ENCODE measurements at places on chromosomes 7 and 10.

DNA sequence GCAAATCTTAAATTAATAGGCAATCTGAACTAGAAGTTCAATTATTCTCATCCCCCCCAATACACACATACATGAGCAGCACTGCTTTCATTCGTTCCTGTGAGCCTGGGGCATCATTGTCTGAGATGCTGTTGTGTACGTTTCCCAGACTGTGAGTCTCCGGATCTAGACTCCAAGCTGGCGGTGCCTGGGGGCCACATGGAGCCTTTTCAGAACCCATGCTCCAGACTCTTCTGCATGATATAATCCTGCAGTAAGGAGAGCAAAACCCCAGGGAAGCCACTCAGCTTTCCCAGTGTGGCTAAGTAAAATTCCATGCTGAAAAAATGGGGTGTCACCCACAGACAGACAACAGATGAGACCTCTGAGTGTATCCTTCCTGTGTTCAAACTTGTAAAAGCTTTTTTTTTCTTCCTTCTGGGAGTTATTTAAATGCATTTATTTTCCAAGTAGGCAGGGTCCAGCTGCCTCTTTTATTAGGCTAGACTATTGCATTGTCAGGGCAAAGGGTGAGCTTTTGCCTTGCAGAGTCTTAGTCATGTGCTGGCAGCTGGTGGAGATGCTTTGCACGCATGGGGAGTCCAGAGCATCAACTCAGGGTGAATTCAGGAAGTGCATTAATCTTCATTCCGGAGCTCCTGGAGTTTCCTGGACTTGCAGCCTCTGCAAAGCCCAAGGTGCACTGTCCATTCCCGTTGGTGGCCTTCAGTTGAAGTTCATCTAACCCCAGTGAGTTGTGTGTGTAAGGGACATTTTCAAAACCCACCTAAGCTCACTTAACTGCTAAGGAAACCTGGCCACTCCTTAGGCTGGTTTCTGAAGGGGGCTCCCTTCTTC is 185.7 kb upstream of the ADO start:
- peak; percentile 88 for DNase-seq

- DNase-seq, result no peak
Measured at GRCh38 chr10:128242641-128243040, 116.4 kb upstream of the MKI67 start.

DNA sequence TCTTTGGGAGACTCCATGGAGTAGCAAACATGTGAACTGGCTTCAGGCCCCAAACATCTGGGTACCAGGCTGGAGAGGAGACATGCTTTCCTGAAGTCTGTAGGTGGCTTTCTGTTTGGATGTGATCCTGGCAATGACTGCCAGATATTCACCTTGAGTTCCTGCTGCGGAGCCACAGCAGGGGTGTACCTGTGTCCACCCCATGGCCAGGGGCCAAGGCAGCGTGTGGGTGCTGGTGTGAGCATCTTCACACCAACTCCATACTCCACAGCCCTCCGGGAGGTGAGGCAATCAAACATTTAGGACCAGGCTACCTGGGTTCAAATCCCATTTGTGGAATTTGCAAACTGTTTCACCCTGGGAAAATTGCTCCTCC is 113.0 kb downstream of the ADCY1 start:
- DNase-seq, result no peak

DNA sequence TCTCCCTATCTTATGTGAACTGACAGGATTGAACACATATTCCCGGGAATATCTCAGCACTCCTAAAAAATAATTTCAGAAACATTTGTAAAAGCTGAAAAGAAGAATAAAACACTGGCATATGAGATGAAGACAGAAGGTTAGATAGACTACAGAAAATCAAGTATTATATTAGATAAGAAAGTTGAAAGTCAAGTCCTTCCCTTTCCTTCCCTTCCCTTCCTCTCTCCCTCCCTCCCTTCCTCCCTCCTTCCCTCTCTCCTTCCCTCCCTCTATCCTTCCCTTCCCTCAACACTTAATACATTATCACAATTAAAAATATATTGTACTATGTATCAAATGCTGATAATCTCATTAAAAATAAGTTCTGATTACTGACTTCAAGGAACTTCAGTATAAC is 122.5 kb downstream of the CTNNA3 start:
- DNase-seq, result no peak

DNA sequence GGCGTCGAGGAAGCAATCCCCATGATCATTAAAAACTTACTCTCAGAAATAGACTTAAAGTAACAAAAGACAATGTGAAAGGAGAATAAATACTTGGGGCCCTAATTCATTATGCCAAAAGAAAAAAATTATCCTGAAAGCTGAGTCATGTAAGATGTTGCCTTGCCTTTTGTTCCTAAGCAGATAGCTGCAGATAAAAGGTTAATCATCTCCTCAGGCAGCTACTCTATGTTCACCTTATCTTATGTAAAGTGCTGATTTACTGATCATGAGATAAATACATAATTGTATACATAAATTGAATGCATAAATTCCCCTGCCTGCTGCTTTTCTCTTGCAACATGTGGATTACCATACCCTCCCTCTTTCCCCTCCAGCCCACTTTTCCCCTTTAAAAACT is 28.1 kb upstream of the CREB3L2 start:
- no peak for DNase-seq

DNA sequence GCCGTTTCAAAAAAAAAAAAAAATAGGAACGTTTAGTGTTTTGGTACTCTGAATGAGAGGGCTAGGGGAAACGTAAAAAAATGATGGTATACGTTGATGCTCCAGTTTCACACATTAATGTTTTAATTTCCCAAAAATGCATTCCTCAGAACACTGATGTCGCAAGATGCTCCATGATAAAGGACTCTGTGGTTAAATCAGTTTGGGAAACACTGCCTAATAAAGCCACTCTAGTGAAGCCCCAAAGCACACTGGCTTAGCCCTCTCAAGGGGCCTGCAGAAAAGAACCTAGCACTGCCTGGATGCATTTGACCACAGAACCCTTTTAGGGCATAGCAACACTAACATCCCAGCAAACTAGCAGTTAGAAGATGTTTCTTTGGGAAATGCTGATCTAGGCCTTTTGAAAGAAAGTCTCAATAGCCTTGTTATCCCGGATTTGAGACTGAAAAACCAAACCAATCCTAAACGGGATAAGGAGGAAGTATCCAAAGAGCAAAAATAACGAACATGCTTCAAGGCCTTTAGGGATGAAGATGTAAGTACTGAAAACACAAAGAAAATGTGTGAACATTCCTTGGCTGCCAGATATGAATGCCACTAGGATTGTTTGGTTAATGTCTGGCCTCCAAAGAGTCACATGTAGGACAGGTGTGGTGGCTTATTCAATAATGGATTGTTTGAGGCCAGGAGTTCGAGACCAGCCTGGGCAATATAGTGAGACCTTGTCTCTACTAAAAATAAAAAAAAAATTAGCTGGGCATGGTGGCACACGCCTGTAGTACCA is 11.0 kb downstream of the DLG5 start:
- DNase-seq, result peak; percentile 54

DNA sequence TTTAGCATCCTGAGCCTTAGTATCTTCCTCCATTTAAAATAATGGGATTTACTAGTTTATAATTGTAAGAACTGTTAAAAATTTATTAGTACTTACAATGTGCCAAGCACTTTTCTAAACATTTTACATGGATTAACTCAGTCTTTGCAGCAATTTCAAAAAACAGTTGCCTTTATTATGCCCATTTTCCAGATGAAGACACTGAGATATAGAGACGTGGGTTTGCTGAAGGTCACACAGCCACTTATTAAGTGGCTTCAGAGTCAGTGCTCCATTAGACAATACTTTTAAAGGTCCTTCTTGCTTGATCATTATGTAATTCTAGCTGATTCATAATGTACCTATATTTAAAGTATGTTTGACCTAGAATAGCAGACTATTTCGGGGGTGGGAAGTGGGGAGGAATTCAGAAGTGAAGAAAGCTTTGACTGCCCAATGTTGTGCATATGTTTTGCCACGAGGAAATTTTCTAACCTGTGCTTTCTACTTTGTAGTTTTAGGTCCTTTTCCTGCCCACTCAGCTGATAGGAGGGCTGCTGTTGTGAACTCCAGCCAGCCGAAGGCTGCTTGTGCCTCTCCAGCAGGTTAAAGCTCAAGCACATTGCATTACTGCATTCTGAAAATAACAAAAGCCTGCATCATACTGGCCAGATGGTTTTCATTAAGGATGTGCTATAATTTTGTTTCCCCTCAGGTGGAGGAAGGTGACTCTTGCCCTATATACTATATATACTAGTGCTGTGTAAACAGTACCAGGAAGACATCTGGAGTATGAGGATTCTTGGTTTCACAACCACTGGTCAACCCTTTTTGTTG is 4.3 kb downstream of the PLEKHA8 start:
- DNase-seq, result peak; percentile 11

- DNase-seq, result no peak
Measured at GRCh38 chr7:28169230-28169629, 11.4 kb downstream of the JAZF1 start.

DNA sequence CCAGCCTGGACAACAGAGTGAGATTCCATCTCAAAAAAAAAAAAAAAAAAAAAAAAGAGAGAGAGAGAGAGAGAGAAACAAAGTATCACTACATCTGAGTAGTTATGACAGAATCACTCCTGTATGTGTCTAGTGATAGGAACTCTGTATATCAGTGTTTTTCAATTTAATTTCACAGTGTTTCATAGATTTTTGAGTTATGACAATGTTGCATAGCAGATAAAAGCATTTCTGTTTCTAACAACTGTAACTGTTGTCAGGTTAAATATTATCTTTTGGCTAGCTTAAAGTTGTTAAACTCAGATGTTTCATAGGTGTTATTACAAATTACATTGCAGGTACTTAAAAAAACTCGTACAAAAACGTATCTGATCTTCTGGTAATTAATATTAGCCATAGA is 60.3 kb downstream of the PLXDC2 start:
- no peak for DNase-seq

GRCh38 chr7:128874140-128875031 is 11.7 kb downstream of the ATP6V1F start:
- no peak for DNase-seq

GRCh38 chr10:81820418-81820817 is 54.6 kb upstream of the NRG3 start:
- no peak for DNase-seq

Data from GM03348 (cell line).